Stimulated activated CD8-positive, alpha-beta memory T cell treated with anti-CD3 and anti-CD28 coated beads, Interleukin-7, amount 100 ng/mL, for 48 hours (primary cell): ENCODE measurements at places on chromosomes 12 and 14.

GRCh38 chr12:96495841-96496545 is 6.6 kb downstream of the CFAP54 start:
- no peak for DNase-seq

GRCh38 chr14:92439537-92440344 is 73.8 kb upstream of the RIN3 start:
- DNase-seq, result no peak

GRCh38 chr12:75859868-75860267 is 171.7 kb downstream of the PHLDA1 start:
- DNase-seq, result no peak

DNA sequence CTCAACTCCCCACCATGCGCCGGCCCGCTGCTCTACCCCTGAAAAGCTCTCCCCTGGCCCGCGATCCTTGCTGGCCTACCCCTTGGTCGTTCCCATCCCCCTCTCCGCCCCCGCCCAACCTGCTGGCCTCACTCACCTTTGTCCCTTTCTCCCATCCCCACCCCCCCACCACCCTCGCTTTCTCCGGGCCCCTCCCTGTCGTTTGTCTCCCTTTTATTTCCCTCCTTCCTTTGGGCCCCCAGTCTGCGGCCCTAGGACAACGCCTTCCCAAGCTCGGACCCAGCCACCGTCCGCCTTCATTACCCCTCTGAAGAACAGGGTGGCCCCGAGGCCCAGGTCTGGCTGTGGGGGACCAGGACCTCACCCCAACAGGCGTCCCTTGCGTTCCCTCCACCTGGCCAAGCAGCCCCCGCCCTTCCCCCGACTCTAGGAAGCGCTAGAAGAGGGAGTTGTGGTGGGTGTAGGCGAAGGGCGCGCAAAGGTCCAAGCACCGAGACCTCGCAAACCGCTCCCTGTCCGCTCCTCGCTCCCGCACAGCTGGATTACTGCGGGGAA is 6.9 kb upstream of the SLC7A7 start:
- no peak for DNase-seq

- DNase-seq, result no peak
These were observed 110.4 kb downstream of the KCNA5 start for GRCh38 chr12:5154091-5154490.

DNA sequence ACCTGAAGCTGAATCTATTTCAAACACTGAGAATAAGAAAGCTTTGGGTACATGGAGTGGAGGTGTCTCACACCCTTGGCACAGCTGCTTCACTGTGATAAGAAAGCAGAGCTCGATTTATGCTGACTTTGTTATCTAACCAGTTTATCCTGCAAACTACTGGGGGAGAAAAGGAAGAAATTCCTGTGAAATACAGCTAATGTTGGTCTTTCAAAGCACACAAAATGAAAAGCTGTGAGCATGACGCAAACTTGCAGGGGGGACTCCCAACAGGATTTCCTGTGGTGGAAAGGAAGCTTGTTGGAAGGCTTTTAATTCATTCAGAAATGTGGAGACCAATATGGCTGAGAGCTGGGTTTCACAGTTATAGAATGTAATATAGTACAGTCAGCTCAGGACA is 53.4 kb downstream of the SRGAP1 start:
- DNase-seq, result no peak

DNA sequence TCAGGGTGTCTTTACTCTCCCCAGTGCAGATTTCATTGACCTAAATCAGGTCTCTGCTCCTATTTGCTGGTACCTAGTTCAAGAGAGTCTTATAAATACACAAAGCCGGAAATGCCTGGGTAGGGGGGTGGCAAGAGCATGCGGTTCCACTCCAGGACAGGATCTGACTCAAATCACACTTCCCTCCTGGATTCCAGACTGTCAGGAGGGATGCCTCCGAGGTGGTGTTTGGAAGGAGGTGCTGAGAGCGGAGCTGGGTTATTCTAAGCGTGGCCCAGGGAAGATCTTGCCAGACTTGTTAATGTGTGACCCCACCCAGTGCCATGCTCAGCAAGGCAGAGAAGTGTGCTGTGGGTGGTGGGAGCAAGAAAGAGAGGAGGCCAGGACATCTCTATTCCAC is 49.8 kb downstream of the B4GALNT3 start:
- no peak for DNase-seq

DNA sequence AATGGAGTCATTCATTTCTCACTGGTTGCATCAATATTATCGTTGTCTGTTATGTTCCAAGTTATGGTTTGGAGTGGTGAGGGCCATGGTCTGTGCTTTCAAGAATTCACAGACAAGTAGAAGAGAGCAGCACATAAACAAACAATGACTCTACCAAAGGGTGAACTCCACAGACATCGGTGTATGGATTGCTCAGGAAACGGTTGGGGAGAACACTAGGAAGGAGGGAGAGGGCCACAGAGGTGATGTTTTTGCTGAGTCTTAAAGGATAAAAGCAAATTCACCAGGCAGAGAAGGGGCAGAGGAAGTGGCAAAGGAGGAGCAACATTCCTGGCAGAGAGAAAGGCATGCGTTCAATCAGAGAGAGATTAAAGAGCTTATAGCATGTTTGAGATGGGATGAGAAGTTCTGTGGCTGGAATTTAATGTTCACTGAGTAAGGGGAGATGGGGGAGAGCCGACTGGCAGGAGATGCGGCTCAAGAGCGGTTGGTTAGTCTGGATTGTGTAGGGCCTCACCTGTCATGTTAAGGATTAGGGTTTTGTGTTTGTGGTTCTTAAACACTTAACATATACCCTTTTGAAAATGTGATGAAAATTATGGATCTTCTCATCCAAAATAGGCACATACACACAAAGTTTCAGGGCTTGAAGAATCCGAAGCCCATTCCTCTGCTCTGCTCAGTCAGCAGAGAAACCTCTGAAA is 42.3 kb upstream of the FRMD6 start:
- no peak for DNase-seq

- no peak for DNase-seq
These were observed 13.6 kb downstream of the IFT81 start for GRCh38 chr12:110137786-110138185.

- DNase-seq, result peak; percentile 46
These were observed 3.7 kb downstream of the ABHD12B start for GRCh38 chr14:50875359-50876070.

DNA sequence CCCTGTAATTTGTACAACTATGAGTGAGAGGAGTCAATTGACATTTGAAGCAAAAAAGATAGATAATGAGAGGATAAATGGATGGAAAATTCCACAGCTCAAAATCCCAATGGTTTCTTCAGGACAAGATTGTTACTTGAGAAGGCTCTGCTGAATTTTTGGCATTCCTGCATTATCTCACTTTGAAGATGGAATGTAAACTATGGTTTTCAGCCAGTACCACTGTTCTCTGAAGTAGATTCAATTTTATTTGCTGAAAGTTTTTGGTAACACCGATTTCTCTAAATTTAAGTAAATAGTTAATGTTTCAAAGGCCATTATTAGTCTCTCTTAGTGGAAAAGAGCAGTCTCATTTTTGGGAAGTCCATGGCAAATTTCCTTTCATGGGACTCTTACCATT is 121.9 kb upstream of the SLC38A2 start:
- no peak for DNase-seq

- DNase-seq, result no peak
These were observed 123.4 kb downstream of the CCDC91 start for GRCh38 chr12:28313631-28314030.

- DNase-seq, result no peak
These were observed 554 bp upstream of the DEGS2 start for GRCh38 chr14:100159865-100160533.

GRCh38 chr12:50248883-50249282 is 34.4 kb downstream of the LIMA1 start:
- no peak for DNase-seq

GRCh38 chr14:53526200-53526599 is 373.1 kb upstream of the DDHD1 start:
- no peak for DNase-seq

DNA sequence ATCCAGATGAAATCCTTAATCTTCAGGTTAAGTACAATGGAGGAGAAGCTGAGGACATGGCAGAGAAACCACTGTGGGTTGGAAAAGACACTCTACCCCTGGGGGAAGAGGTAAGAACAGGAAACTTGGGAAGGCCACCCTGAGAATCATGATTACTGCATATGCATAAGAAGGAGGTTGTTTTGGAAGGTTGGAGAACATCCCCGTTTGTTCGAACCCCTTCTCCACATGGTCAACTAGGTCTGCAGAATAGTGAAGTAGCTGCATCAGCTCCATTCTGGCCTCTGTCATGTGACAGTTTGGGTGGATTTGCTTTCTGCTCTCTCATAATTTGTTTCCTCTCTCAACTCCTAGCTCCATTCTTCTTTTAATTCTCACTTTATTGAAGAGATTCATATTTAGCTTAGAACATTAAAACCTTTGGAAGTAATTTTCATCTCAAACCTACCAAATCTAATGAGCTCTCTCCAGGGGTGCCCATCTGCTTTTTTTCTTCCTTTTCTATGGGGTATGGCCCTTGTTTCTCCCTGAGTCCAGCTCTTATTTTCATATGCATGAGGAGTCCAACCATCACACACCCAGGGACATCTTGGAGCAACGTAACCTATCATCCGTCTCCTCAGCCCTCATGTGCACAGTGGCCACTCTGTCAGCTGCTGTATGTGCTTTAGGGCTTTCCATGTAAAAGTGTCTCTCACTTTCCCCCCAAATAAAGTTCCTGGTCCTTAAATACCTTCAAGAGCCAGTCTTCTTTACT is 820.3 kb downstream of the TMEM121 start:
- no peak for DNase-seq

GRCh38 chr12:114448618-114448933 is 42.6 kb upstream of the TBX5 start:
- DNase-seq, result no peak

GRCh38 chr12:94100211-94100627 is 48.2 kb upstream of the PLXNC1 start:
- DNase-seq, result no peak

- DNase-seq, result no peak
These were observed 64.5 kb upstream of the USP44 start for GRCh38 chr12:95615749-95616148.

- DNase-seq, result peak; percentile 27
These were observed 135.7 kb downstream of the PPM1H start for GRCh38 chr12:62799126-62799736.

GRCh38 chr12:57846285-57846576 is 298 bp downstream of the CTDSP2 start:
- no peak for DNase-seq

- DNase-seq, result no peak
These were observed 26.7 kb upstream of the CFAP54 start for GRCh38 chr12:96462571-96463280.

DNA sequence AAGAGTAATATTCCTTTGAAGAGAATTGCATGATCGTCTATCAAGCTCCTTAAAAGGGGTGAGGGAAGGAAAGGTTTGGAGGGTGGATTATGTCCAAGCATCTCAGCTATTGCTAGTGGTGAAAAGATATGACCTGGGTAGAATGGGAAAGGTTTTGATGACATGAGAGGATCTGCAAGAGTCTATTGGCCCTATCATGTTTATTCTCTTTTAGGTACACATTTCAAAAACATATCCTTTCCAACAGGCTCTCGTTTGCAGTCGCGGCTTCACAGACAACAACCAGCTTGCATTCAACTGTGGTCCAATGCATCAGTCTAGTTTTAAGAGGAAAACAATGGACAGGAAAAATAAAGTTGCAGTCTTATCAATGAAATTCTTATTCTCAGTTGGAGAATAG is 17.1 kb downstream of the FOXG1 start:
- no peak for DNase-seq

DNA sequence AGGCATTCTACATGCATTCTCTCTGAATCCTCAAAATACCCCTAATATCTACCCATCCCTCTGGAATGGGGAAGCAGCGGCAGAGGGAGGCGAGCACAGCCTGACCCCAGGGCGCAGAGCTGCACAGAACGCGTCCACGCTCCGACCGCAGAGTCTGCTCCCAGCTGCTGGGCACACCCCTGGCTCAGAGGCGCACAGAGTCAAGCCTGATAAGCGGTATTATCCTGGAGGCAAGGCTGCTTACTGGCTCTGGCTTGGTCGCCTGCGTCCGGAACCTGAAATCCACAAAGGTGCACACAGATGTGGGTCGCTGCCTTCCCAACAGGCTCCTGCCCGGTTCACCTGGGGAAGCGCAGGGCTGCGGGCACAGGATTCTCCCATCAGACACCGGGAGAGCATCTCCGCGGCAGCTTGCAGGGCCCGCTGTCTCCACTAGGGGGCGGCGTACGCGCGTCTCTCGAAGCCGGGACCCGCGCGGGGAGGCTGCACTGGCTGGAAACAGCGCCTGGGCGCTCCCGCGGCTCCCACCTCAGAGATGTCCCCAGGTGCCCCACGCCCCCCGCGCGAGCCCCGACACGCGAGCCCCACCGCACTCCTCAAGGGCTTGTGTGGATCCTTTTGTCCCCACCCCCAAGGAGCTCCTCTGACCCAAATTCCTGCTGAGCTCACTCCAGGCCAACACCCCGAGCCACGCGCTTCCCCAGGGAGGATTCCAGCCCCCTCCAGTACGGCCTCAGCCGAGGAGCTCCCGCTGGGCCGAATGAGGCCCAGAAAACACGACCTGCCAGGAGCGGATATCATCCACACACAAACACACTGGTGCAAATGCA is 120.1 kb upstream of the FZD10 start:
- DNase-seq, result peak; percentile 10

GRCh38 chr12:62106547-62107185 is 153.5 kb upstream of the USP15 start:
- no peak for DNase-seq

GRCh38 chr12:3081886-3082285 is 4.7 kb downstream of the TSPAN9 start:
- no peak for DNase-seq

DNA sequence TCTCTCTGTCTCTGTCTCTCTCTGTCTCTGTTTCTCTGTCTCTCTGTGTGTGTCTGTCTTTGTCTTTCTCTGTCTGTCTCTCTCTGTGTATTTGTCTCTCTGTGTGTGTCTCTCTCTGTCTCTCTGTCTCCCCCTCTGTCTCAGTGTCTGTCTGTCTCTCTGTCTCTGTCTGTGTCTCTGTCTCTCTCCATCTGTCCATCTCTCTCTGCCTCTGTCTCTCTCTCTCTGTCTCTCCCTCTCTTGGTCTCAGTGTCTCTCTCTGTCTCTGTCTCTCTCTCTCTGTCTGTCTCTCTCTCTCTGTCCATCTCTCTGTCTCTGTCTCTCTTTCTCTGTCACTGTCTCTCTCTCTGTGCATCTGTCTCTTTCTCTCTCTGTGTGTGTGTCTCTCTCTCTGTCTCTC is 143.8 kb upstream of the GARIN2 start:
- DNase-seq, result no peak

DNA sequence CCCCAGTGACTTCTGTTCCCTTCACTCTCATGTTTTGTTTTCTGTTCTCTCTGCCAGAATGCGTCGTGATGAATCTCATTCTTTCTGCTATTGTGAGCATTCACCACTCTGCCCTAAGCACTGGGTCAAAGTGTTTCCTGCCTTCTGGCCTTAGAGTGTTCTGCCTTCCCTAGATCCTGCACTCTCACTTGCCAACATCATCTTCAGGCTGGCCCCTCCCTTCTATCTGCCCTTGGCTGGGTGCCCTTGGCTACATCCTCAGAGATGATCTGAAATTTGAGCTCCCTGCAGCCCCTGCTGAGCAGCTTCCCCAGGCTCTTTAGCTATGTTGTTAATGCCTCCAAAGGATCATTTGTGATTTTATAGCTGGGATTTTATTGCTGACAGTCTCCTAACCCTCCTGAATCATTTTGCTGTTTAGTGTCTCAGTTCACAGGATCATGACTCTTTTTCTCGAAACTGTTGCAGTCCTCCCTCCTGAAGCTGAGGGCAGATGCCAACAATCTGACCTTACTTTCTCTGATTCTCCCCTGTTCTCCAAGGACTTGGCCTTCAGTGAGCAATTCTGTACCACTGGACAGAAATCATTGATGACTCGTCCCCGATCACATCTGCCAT is 4.5 kb downstream of the DHRS2 start:
- DNase-seq, result no peak
